AML-193 (cell line): ENCODE measurements at places on chromosomes 5 and 9.

DNA sequence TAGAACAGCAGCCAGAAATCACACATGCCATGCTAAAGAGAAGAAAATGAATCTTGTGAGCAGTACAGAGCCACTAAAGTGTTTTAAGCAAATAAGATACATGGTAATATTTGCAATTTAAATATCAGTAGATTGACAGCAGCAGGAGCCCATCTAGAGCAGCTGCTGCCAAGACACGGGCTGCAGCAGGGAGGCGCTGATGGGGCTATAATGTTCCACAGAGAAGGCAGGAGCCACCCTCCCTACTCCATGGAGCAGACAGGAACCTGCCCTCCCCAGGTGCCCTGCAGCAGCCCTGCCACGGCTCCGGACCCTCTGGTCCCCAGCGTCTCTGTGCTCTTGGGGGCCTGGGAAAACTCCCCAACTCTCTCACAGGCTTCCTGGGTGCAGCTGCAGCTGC lies 224.1 kb upstream of the ISL1 start:
- no peak for DNase-seq

DNA sequence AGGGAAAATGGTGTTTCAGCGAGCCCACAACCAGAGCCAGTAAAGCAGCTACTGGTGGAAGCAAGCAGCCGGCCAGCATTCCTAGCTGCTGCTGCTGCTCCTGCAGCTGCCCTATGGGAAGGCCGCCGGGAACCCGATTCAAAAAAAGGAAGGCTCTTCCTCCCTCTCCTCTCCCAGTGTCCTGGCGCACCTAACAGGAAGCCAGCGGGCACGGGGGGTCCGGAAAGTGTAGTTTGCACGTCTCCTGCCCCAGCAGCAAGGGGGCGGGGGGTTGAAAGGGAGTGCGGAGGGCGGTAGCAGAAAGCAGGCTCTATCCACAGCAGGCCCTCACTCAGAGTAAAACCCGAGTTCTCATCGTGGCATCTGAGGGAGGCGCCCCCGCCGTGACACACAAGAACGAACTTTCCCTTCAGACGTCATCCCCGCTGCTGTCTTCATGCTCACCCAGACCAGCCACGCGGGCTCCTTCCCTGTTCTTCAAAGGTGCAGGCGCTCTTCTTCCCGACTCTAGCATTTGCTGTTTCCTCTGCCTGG lies 16.5 kb downstream of the GRXCR2 start:
- no peak for DNase-seq

- DNase-seq, result no peak
These were observed 7.4 kb upstream of the SHROOM1 start for GRCh38 chr5:132837868-132838267.

DNA sequence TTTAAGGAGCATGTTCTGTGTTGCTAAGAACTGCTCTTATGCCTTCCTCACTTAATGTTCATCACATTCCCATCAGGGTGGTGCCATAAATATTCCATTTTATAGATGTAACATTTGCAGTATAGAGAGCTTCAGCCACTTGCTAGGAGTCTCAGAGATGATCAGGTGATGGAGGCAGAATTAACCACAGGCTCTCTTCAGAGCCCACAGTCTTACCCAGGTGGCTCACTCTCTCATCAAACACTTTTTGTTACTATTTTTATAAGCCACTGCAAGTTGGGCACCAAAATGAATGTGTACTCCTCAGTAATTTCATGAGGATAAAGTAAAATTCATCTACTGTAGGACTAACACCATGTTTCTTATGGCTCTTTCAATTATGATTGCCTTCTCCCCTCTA lies 491.5 kb upstream of the DAP start:
- no peak for DNase-seq

- no peak for DNase-seq
These were observed 2.2 kb upstream of the NSMF start for GRCh38 chr9:137461316-137461662.

- no peak for DNase-seq
These were observed 221.6 kb downstream of the ACTL7B start for GRCh38 chr9:108634204-108634603.

GRCh38 chr5:14953075-14953607 lies 81.6 kb upstream of the ANKH start:
- DNase-seq, result no peak

GRCh38 chr5:129079496-129079895 lies 15.1 kb upstream of the ISOC1 start:
- no peak for DNase-seq

DNA sequence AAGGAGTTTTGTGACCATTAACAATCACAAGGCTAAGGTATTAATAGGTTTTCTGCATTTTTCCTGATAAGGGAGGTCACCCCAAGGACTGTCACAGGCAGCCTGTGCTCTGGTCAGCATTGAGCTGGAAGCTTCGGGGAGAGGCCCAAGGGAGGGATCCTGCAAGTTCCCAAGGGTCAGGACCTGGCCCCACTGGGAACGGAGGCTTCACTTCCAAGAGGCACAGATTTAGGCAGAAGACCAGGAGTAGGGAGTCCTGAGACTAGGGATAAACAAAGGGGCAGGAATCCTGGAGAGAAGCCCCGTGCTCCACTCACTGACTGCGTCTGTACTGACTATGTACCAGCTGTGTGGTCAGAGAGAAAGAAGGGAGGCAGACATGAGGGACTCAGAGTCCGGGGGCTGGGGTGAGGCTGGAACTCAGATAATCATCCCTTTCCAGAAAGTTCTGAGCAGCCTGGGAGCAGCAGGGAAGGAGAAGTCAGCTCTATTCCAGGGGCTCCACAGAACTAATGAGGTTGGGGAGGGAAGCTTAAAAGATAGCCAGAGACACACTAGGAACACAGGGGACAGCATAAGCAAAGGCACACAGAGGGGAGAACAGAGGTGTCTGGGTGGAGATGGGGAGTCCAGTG lies 37.8 kb downstream of the B4GALT1 start:
- no peak for DNase-seq

DNA sequence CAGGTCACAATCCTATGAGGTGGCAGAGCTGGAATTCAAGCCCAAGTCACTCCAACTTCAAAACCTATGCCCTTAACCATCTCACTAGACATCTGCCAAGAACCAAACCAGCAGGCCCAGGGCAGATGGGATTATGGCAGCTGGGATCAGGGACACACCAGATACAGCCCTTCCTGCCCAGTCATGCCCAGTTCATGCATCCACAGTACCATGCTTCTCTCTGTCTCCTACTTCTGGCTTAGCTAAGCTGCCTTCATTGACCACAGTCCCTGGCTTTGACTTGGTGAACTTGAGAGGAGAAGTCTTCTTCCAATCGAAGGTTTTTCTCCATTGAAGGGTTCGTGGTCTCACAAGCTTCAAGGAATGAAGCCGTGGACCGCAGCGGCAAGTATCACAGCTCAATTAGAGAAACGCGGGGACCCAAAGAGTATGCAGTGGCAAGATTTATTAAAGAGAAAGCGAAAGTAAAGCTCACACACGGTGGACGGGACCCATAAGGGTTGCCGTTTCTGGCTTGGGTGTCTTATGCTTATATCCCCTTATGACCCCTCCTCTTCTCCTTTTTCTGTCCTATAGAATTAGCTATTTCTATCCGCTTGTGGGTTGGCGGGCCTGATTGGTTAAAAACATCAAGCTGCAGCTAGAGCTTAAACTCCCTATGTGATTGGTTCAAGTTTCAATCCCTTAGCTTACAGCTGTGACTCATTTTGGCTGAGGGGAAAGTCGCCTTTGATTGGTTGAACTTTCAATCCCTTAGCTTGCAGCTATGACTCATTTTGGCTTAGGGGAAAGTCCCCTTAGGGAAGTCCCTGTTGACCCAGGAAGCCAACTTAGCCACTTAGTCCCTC lies 101.2 kb downstream of the TRIM36 start:
- no peak for DNase-seq

- no peak for DNase-seq
These were observed 10.6 kb downstream of the TRAF1 start for GRCh38 chr9:120915854-120916470.

- no peak for DNase-seq
These were observed 30.6 kb upstream of the MVB12B start for GRCh38 chr9:126295936-126296600.

DNA sequence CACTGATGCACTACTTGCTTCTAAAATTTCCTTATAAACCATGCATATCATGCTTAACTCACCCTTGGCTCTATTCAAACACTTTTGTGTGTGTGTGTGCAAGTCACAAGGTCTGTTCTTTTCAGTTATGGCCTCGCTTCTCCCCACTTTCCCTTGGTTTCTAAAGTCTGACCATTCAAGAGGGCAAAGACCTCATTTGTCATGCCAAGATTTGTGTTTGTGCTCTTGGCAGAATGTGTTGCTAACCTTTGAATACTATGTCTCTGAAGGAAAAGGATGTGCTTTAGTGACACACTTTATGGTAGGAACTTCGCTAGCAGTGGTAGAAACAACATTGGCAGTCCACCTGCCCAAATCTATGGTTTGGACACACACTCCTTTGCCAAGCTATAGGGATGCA lies 50.4 kb downstream of the SNX18 start:
- DNase-seq, result no peak

- DNase-seq, result no peak
These were observed 117.2 kb downstream of the ARHGEF28 start for GRCh38 chr5:73743161-73743560.

DNA sequence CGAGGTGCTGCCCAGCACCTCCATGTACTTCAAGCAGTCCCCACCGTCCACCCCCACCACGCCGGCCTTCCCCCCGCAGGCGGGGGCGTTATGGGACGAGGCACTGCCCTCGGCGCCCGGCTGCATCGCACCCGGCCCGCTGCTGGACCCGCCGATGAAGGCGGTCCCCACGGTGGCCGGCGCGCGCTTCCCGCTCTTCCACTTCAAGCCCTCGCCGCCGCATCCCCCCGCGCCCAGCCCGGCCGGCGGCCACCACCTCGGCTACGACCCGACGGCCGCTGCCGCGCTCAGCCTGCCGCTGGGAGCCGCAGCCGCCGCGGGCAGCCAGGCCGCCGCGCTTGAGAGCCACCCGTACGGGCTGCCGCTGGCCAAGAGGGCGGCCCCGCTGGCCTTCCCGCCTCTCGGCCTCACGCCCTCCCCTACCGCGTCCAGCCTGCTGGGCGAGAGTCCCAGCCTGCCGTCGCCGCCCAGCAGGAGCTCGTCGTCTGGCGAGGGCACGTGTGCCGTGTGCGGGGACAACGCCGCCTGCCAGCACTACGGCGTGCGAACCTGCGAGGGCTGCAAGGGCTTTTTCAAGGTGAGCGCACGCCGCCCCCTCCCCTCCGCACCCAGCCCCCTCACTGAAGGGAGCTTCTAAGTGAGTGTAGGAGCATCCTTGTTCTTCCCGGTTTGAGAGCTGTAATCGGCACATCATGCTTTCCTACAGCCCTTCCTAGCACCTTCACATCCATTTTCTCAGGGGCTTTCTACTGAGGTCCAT lies 6.9 kb downstream of the NR4A3 start:
- no peak for DNase-seq

DNA sequence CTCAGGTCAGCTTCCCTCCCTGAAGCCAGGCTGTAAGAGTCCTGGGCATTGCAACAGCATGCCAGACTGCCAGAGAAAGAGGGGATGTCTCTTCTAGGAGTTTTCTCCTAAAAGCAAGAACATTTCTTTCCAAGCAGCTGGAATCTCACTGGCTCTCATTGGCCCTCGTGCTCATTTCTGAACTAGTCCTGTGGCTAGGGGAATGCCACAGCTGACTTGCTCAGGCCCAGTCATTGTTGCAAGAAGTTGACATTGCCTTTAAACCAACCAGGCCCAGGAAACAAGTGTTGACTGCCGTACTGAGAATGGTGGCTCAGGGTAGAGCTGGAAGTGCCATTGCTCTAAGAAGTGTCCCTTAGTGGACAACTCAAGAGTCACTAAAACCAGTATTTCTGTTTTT lies 15.0 kb upstream of the CEP120 start:
- DNase-seq, result no peak

DNA sequence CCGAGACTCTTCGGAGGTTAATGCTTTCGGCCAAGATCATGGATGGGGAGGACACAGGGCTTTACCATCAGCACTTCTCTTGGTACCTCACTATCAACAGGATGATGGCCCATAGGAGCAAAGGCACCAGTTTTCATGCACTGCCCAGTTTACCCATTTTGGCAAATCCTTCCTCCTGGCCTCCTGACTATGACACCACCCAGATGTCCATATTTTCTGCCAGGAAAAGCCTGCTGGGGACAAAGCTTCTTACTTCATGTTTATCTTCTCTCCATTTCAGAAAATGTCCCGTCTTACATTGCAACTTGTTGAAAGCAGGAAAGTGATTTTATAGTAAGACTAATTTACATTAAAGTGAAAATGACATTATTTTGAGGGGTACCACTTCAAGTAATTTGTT lies 61.4 kb upstream of the GAS1 start:
- DNase-seq, result no peak

GRCh38 chr5:150486402-150487198 lies 21.3 kb upstream of the NDST1 start:
- peak; percentile 37 for DNase-seq

GRCh38 chr9:114016101-114016500 lies 62.0 kb downstream of the AMBP start:
- DNase-seq, result no peak

DNA sequence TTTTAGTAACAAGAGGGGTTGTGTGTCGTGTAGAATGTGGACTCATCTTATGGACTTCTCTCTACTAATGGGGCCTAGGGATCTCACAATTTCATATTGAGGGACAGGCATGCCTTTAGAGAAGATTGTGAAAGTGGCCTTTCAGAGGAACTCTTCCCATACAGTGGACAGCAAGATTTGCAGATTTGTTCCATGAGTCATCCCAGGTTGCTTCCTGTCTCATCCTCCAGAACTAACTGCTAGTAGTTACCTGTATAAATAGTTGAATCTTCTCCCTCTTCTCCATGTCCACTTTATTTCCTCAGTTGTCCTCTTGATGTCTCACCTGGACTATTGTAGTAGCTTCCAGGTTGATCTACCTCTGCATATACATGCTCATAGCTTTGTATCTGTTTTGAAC lies 997.5 kb upstream of the CTNND2 start:
- DNase-seq, result no peak

DNA sequence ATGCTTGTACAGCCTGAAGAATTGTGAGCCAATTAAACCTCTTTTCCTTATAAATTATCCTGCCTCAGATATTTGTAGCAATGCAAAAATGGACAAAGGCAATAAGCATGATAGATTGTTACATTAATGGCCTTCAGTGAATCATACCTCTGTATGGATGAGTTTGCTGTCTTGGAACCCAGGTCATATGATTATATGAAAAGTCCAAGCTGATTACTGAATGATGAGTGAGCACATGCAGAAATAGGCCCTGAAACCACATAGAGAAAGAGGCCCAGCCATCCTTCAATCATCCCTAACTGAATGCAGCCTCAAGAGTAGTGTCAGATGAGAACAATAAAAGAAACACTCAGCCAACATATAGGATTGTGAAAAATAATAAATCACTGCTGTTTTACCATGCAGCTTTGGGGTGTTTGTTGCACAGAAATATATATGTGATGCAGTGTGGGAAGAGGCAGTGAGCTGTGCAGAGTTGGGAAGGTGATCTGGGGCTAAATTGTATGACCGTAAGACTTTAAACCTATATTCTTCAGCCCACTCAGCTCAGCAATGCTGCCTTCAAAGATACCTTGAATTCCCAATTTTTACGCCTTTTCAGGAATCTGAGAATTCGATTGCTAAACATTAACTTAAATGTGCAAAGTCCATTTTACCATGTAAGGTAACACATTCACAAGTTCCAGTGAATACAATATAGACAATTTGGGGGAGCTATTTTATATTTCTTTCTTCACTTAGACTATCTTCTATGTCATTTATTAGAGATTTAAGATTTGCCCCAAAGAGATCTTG lies 36.3 kb upstream of the SHISAL2B start:
- DNase-seq, result no peak

GRCh38 chr5:59221769-59222168 lies 638.9 kb downstream of the RAB3C start:
- DNase-seq, result no peak

- DNase-seq, result no peak
These were observed 579.2 kb upstream of the ZNF462 start for GRCh38 chr9:106283769-106284168.
